ENCODE measurements at places on chromosomes 4 and X.

- DNase-seq = no peak
Measured at GRCh38 chrX:33725535-33726210, 406.4 kb downstream of the FAM47A start.

DNA sequence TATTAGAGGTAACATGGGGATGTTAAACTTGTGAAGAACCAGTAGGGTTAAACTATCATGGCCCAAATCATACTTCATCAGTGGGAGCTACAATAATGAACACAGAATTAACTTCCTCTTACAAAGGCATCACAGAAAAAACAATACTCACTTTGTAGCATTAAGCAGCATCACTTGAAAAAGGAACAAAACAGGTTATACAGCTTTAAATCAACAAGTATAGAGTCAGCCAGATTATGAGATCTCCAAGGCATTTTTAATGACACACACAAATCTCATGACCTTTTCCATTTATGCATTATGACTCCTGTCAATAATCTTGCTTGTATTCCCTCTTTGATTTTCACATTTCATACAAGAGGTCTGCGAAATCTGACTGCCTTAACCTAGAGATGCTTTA, 18.3 kb downstream of the FBXL5 start:
- no peak for DNase-seq

DNA sequence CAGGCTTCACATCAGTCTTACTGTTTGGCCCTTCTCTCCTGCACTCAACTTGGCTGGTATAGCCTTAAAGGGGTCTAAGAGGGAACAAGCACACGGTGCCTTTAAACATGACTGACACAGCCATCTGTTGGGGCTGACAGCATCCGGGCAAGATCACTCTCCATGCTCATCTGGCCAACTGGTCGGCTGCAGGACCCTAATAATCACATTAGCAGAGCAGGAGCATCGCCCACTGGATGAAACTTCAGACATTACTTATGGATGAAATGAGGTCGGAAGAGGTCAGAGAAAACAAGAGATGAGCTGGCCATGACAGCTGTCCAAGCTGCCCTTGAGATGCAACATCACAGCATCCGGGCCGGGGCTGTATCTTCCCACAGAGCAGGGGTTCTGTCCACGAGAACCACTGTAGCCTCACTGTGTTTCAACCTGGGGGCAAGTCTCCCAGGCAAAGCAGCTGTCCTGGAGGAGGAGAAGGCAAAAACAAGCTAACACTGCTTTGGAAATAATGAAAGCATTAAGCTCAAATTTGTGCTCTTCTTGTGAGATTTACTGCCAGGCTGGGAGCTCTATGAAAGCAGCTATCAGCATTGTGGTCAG, 94.4 kb upstream of the TTC29 start:
- DNase-seq = no peak

DNA sequence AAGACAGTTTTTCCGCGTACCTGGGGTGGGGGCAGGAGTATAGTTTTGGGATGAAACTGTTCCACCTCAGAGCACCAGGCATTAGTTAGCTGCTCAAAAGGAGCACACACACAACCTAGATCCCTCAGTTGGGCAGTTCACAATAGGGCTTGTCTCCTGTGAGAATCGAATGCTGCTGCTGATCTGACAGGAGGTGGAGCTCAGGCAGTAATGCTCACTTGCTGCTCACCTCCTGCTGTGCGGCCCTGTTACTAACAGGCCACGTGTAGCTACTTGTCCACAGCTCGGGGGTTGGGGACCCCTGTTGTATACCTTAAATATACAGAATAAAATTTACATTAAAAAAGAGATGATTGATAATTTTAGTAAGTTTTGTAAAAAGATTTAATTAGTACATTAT, 191.5 kb downstream of the SLC7A11 start:
- no peak for DNase-seq

DNA sequence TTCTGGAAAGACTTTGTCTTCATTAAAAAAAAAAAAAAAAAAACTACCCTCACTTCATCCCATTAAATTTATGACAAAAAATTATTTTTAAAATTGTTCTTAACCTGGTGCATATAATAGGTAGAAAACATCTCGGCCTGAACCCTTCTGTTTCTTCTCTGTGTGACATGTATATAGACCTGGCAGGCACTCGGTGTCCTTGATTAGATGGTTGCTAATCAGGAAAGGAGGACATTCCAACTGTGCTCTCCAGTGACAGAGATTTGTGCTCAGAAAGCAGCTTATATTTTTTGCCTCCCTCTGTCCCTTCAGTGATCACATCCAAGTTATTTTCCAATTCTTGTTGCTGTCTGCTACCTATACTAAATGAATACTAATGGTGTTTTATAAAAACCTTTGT, 355.6 kb downstream of the CBLL2 start:
- no peak for DNase-seq

GRCh38 chrX:129877401-129877800, 28.6 kb upstream of the UTP14A start:
- no peak for DNase-seq

DNA sequence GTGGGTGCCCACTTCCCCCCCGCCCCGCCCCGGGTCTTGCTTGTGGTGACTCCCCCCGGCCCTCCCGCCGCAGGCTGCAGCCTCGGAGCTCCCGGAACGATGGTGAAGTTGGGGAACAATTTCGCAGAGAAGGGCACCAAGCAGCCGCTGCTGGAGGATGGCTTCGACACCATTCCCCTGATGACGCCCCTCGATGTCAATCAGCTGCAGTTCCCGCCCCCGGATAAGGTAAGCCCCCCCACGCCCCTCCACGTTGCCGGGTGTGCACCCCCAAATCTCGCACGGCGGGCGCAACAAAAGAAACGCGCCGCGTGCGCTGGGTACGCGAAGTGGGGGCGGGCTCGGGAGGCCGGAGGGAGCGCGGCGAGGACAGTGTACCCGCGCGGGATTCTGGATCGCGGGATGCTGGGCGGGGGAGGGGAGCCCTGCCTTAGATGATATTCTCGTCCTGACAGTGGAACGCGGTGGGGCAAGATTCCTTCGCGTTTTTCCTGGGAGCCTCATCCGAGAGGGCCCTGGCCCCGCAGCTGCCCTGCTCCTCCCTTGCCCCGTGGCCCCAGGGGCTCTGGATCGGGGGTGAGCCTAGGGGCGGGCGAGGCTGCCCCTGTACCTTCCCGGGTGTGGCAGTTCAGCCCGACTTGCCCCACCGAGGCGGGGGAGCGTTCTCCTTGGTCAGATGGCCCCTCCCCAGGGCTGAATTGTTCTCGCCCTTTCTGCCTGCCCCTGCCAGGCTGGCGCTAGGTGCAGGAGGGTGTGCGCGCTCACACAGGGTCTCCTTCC, 819 bp downstream of the NSG1 start:
- DNase-seq = no peak
